ENCODE measurements at places on chromosomes 2 and 18.

- DNase-seq, result no peak
Measured at GRCh38 chr2:120452945-120453634, 107.2 kb downstream of the INHBB start.

DNA sequence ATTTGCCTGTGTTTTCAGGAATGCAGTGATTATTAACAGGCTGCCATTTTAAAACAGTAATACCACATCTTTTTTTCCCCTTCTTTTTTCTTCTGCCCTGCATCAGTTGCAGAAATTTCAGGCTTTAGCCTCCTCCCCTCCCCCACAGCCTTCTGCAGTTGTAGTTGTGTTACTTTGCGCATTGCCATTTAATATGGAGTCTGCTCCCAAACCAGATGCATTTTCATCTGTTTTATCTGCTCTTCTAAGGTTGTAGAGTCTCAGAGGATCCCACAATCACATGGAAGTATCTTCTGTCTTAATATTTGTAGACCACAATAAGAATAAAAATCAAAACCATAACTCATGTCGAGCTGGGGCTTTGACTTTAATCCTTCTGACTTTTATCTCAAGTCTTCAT is 3.8 kb downstream of the ASXL3 start:
- no peak for DNase-seq

GRCh38 chr2:10811517-10811916 is 1.1 kb downstream of the PDIA6 start:
- DNase-seq, result no peak

DNA sequence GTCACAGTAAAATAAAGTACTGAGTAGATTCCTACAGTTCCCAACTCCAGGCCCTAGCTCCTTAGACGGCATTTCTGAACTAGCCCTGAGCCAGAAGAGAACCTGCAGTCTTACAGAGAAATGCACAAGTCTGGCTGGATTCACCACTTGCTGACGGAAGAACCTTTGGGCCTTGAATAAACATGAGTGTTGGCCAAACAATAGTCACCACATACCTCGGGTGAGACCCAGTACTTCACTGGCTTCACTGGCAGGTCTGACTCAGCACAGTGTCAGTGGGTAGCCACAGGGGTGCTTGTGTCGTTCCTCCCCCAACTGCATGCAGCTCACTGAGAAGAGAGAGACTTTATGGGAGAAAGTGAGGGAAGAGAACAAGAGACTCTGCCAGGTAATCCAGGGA is 88.9 kb downstream of the TMEM185B start:
- no peak for DNase-seq

DNA sequence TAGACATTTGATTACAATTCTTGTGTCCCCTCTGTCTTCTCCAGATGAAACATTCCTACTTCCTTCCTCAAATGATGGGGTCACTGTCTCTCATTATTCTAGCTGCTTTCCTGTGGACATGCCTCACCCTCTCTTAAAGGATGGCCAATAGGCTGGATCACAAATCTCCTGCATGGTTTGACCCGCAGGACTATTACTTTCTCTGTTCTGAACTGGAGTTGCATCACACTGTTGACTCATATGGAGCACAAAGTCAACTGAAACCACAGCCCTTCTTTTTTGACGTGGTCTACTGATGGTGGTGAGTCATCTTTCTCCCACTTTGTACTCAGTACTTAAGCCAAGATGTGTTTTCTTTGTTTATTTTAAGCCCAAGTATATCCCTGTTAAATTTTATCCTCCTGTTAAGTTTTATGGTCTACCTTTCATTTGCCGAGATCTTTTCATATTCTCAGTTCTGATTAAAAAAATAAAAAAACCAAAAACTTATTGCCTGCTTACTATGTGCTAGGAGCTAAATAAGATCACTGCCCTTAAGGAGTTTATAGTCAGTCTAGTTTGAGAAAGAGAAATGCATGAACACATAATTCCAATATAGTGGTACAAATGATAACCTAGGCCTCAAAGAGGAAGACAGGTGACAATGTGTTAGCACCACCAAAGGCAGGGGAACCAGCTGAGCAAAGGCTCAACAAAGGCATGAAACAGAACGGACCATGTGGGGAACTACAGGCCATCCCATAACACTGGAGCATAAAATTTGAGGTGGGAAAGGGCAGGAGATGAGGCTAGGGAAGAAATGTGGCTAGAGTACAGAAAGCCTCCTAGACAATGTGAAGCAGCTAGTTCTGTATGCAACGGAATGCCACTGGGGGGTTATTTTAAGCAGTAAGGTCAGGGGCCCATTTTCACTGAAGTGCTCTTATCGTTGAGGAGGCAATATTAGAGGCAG is 67.6 kb upstream of the ZFP36L2 start:
- no peak for DNase-seq

DNA sequence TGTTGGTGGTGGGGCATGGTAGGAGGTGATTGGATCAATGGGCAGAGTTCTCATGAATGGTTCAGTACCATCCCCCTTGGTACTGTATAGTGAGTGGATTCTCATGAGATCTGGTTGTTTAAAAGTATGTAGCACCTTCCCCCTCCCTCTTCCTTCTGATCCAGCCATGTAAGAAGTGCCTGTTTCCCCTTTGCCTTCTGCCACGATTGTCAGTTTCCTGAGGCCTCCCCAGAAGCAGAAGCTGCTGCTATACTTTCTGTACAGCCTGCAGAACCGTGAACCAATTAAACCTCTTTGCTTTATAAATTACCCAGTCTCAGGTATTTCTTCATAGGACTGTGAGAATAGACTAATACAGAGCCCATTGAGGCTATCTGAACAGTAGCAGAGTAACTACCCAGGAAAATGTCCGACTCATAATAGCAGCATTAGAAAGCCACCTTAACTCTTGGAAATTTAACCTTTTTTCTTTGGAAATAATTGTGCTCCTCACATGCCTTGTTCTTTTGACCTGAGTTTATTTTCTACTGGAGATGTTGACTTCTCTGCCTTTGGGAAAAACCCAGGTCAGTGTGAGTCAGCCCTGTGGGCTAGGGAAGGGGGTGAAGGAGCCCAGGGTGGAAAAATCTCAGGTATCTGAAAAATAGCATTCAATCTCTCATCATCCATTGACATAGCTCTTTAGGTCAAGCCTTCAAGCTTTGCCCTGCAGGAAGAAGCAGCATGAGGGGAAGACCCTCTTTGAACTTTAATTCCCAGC is 18.1 kb downstream of the CYP1B1 start:
- DNase-seq, result no peak

DNA sequence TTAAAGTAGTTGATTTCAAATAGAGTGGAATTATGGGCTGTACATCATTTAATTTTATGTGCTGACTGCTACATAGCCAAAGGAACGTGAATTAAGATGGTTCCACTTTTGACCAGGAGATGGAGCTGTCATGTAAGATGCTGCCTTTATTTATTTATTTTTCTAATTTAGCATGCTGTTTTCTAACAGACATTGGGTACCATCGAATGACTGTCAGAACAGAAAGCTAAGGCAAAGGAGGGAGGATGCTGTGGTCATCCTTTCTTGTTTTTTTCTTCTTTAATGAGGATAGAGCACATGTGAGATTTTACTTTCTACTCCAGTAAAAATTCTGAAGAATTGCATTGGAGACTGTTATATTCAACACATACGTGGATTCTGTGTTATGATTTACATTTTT is at the start of gene SCN2A:
Gene SCN2A (plus strand): TSS at position 185 of the 400 bp plus-strand sequence. CDS start 56,410 bp downstream, outside the sequence.
- peak; percentile 8 for DNase-seq

DNA sequence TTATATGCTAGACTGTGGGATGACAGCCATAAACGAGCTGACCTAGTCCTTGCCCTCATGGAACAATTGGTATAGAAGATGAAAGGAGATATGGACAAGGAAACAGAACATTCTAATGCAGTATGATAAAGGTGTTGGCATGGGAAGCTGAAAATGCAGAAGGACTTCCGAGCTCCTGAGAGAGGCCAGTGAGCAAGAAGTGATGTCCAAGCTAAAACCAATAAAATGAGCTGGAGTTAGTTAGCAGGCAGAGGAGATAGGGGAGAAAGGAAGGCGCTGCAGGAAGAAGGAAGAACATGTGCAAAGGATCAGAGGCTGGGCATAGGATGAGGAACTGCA is 64.5 kb downstream of the BOD1L2 start:
- DNase-seq, result no peak

DNA sequence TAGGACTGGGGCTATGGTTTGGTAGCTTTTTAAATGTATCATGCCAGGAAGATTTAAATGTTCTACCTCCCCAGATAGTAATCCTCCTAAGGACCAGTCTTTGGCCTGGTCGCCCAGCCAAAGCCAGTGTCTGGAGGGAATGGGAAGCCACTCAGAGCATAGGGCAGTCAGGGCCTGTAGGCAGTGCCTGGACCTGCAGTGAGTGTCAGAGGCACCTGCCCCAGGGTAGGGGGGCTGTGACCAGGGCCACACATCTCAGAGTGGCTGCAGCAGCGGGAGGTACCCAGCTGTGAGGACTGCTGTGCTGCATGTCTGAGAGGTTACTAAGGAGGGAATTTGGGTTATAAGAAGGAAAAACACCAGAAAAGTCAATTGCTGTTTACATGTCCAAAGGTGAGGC is 57.7 kb downstream of the MYT1L start:
- DNase-seq, result no peak

GRCh38 chr2:38656866-38657480 is 8.9 kb upstream of the GALM start:
- DNase-seq, result no peak

- no peak for DNase-seq
Measured at GRCh38 chr2:119487434-119488244, 36.6 kb downstream of the SCTR start.

- peak; percentile 88 for DNase-seq
Measured at GRCh38 chr2:237512774-237513466, 25.9 kb downstream of the MLPH start.

- DNase-seq, result no peak
Measured at GRCh38 chr18:34203866-34204265, 20.8 kb downstream of the NOL4 start.

DNA sequence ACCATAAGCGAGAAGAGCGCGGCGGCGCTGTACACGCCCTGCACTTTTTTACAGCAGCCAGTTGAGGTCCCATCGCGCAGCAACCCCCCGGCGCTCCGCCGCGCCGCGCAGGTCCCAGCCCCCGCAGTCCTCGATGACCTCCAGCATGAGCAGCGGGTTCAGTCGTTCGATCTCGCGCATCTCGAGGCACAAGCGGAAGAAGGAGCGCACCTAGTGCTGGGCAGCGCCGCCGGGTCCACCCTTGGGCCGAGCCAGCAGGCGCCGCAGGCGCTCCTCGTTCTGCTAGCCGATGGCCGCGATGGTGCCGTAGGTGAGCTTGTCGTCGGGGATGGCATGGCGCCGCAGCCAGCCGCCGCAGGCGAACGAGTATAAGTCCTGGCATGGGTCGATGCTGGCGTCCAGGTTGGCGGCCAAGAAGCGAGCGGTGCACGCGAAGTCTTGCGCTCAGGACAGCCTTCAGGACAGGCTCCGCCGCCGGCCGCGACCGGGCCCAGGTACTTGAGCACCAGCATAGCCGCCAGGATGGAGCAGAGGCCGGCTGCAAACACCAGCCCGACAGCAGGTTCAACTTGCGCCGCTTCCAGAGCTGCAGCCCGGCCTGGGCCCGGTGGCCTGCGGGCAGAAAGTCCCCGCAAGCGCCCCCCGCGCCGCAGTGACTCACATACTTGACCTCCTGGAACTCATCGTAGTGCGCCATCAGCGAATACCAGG is 8.3 kb downstream of the ALPP start:
- DNase-seq, result no peak

DNA sequence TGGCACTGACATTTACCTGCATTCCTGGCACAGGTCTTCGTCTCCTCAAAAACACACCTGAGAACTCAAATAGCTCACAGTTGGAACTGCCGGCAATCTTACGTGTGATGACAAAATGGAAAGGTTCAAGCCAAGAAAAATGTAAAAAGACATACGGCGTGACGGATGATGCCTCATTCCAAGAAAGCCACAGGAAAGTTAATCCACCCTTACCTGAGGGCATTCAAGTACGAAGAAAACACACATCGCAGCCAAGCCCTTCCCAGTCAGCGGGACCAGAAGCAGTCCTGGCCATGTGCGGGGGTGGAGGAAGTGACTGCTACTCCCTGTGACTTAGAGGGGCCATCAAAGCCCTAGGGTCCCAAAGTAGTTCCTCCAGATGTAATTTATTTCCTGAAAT is 986.3 kb upstream of the CELF4 start:
- DNase-seq, result no peak

Data from muscle of arm (tissue), 14 donors.